ENCODE measurements at places on chromosomes 1 and 21.

- DNase-seq: no peak
Observed at GRCh38 chr1:4626560-4627319, 27.7 kb upstream of the AJAP1 start.

GRCh38 chr1:59089922-59090457 lies 206.9 kb upstream of the FGGY start:
- DNase-seq: no peak

DNA sequence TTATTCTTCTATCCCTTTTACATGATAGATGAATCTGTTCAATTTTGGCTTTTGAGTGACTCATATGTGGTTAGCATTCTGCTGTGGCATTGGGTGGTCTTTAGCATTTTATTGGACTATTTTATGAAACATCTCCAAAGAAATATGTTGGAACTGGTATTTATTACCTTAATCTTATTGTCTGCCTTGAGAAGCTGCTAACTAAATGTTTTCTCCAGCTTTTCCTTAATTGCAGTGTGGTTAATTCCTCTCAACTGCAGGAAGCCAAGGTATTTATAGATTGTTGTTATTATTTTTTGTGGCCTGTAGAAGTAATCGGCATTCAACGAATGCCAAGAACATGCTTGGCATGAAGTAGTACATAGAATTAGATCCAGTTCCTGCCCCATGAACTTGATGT lies 64.1 kb downstream of the NOS1AP start:
- no peak for DNase-seq

- no peak for DNase-seq
Observed at GRCh38 chr1:238107322-238107721, 216.6 kb upstream of the ZP4 start.

GRCh38 chr1:116312681-116313069 lies 60.4 kb upstream of the ATP1A1 start:
- DNase-seq: no peak

DNA sequence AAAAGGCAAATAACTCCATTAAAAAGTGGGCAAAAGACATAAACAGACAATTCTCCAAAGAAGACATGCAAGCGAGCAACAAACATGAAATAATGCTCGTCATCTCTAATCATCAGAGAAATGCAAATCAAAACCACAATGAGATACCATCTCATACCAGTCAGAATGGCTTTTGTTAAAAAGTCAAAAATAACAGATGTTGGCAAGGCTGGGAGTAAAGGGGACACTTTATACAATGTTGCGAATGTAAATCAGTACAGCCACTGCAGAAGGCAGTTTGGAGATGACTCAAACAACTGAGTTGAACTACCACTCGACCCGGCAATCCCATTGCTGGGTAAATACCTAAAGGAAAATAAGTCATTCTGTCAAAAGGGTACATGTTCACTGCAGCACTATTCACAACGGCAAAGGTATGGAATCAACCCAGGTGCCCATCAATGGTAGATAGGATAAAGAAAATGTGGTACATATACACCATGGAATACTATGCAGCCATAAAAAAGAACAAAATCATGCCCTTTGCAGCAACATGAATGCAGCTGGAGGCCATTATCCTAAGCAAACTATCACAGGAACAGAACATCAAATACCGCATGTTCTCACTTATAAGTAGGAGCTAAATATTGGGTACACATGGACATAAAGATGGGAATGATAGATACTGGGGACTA lies 25.9 kb downstream of the TSPAN2 start:
- no peak for DNase-seq

GRCh38 chr1:22347854-22348760 lies 103.5 kb upstream of the ZBTB40 start:
- no peak for DNase-seq

DNA sequence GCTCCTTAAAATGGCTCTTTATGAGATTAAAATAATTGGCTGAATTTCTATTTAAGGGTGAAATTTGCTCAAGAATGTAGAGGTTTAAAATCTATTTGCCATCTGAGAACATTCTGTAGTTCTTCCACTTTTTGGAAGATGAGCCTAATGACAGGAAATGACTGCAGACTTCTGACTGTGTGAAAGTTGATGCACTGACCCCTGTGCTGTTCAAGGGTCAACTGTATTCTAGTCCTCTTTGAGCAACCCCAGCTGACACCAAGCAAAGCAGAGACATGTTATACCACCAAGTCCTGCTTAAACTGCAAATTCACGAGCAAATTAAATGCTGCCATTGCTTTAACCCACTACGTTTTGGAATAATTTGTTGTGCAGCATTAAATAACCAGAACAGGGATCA lies 26.6 kb downstream of the DDAH1 start:
- no peak for DNase-seq

DNA sequence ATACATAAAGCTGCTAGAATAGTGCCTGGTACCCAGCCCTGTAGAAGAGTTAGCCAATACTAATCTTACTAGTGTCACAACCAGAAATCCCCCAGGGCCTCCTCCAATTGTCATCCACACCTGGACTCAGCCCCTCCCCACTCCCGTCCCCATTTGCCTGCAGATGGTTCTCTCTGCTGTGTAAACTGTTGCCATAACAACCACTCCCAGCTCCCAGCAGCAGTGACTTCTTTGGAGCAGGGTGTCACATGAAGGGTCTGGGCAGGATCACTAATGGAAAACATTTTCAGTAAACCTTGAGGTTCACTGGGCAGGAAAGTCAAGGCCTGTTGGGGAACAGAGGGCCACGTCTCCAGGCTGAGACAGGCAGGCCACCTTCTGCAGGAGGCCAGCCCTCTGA lies 126.0 kb upstream of the IPO9 start:
- DNase-seq: no peak

DNA sequence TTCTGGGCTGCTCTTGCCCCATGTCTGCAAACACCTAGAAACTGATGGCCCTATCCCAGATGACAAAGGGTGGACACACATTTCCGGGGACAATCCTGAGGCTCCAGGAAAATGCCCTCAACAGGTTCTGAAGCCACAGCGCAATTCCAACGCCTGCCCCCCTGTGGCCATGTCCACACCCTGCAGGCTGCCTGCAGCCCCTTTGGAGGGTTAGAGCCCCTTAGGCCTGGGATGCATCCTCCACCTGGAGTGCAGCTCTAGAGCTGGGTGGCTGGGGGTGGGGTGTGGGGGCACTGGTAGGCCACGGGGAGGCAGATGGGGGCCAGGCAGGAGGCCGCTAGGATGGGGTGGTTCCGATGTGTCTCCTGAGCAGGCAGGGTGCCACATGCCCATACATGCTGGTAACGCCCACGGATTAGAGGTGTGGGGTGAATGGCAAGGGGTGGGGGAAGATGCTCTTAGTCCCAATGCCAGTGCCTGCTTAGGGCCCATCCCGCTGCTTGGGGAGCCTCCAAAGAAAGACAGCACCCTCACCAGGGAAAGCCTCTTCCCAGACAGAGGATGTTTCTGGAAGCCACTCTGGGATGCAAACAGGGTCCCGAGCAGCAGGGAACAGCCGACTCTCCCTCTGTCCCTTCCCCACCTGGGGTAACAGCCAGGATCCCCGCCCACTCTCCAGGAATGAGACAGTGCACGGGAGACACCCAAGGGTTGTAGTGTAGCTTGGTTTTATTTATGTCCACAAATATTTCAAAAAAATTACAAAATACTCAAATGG lies 34.0 kb downstream of the SLC45A1 start:
- DNase-seq: no peak

GRCh38 chr1:78855258-78855657 lies 151.3 kb downstream of the ADGRL4 start:
- no peak for DNase-seq

DNA sequence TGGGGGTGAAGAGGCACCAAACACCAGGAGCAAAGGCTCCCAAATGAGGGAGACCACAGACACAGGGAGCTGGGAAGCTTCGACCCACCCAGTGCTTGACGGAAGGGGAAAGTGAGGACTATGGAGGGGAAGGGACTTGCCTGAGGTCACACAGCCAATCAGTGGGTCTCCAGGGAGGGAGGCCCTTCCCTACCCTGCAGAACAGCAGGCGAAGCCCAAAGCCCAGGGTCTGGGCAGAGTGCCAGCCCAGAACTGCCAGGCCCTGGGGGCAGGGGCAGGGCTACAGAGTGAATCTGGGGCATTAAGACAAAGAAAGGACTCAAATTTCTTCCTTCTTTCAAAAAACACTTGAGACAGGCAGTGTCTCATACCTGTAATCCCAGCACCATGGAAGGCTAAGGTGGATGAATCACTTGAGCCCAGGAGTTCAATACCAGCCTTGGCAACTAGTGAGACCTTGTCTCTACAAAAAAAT lies 45.5 kb upstream of the ECE1 start:
- DNase-seq: no peak

DNA sequence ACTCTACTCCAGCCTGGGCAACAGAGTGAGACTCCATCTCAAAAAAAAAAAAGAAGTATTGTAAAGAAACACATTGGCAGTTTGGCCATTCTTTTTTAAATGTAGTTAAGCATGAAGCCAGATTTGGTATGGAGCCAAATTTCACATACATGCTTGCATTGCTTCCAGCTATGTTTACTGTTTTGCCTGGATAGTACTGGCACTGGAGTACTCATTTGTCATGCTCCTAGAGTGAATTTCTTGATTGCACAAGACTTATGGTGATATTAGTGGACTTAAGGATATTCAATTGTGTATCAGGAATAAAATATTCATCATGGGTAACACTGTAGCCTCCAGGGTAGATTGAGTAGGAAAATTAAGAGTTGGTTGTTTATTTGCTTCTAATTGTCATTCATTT lies 24.5 kb upstream of the SLC9A1 start:
- no peak for DNase-seq

DNA sequence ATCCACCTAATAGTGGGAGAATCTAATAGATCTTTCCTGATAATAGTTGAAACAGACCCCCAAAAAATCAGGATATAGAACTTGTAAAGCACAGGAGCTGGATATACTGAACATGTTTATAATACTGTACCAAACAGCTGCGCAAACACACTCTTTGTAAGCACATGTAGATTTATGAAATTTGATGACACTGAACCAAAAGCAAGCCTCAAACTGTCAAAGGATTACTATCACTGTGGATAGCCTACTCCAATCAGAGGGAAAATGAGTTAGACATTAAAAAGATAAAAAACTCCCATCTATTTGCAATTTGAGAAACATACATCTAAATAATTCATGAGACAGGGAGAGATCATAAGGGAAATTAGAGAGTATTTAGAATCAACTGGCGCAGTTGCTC lies 26.1 kb downstream of the RCAN3 start:
- no peak for DNase-seq

GRCh38 chr1:22290157-22290556 lies 147.3 kb upstream of the WNT4 start:
- no peak for DNase-seq

GRCh38 chr1:228064741-228065542 lies 17.6 kb upstream of the ARF1 start:
- DNase-seq: no peak

- no peak for DNase-seq
Observed at GRCh38 chr21:43736224-43736883, 17.4 kb downstream of the PDXK start.

DNA sequence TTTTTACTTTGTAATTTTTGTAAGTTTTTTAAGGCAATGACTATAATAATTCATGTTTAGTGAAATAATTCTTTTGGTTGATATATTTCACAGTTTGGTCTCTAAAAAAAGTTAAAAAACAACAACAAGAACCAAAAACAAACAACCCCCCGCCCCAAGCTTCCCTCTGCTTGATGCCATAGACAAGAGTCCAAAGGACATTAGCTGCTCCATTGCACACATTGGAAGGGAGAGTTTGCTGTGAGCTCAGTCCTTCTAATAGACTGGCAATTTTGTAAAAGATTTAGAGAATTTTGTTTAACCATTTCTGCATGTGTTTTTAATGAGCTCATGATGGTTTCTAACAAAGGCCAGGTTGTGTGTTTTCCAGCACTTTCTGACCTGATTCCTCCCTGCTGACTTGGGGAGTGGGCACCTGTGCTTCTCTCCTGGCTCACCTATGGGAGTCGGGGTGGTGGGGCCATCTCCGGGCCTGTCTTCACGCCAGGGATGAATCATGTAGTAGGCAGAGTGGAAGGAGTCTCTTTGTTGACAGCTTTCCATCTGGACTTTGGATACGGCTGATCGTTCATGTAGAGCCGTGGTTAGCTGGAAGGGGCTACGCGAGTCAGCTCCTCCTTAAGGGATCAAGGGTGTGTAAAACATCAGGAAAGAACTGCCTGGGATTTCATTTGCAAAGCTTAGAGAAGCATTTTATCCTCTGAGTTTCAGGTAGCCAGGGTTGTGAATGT lies 14.1 kb downstream of the ZBTB18 start:
- no peak for DNase-seq

- DNase-seq: no peak
Observed at GRCh38 chr1:228180959-228181644, 15.5 kb downstream of the IBA57 start.

GRCh38 chr1:1144122-1144842 lies 28.4 kb upstream of the C1orf159 start:
- DNase-seq: no peak

DNA sequence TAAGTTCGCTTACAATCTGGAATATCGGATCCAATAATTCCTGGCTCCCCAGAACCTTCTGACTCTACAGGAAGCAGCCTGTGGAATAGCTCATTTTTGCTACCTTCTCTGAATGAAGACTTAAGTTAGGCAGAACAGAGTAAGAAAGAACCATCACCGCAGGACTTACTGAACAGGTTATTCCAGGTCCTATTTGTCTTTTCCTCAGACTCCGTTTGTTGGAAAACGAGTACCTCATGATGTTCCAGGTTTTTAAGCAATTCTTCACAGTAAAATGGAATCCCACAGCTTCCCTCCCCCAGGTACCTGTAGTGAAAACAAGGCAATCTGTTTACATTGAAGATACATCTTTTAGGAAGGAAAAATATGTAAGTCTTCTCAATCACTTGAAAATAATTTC lies 59.8 kb downstream of the ADCY10 start:
- no peak for DNase-seq

- DNase-seq: no peak
Observed at GRCh38 chr21:31038376-31038775, at the start of gene KRTAP19-8. KRTAP19-8 (minus strand) TSS chr21:31038476; CDS start chr21:31038443, 33 bp downstream.

DNA sequence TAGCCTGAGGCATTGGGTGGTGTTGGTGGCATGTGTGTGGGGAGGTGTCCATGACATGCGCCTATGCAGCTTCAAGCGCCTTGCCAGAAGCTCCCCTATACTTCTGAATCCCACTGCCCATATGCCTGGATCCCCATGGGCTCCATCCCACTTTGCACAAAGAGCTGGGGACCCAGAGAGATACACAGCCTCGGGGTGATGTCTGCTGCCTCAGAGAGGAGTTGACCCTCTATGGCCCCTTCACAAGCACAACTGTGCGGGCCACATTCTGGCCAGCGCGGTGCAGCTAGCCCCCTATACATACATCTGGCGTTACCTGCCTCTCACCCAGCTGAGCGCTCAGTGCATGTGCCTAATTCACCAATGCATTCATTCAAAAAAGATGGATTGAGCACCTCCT lies 9.6 kb upstream of the PTPRF start:
- DNase-seq: no peak

- DNase-seq: no peak
Observed at GRCh38 chr1:67345556-67345955, 37.9 kb downstream of the IL12RB2 start.

- DNase-seq: no peak
Observed at GRCh38 chr1:76595024-76595423, 272.3 kb upstream of the ST6GALNAC5 start.
